ENCODE measurements at places on chromosomes 7 and 10. TPM values are rescaled to one million over a fixed set of nuclear protein-coding genes. Genes with fewer than 3 reads are reported as not detected.

DNA sequence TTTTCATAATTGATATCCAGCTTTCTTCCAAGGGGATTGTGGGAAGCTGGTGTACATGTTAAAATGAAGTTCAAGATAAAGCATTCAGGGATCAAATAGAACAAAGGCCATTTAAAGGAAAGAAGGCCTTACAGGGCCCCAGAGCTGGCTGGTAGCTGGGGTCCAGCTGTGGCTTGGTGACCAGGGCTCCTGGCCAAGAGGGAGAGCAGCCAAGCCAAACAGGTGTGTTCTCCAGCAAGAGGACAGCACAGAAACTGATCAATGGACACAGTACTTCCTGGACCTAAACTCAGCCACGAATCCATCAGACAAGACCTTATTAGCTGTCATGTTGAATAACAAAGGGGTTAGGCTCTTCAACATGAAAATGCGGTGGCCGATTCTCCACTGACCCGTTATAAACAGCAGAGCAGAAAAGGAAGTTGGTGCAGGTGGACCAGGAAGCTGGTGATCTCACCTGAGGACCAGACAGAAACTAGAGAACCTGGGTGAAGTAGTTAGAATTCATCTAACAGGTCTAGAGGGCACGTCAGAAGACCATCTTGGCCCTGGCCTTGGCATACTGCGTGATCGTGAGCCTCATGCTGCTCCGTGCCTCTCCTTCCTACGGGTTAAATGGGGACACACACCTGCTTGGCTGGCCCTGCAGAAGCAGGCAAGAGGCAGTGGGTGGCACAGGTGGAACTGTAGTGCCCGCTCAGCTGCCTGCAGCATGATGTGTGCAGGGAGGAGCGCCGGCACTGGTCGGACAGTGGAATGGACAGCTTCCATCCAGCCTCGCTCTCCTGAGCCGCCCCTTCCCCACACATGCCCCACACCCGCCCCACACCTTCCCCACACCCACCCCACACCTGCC is 53.8 kb downstream of the PARP12 start:
- H3K36me3 ChIP-seq: no peaks in the 10 kb centered on the region
- H3K27me3 ChIP-seq: no peaks in the 10 kb centered on the region
- no peak overlapping the region for H3K27ac ChIP-seq
- no peak overlapping the region for H3K4me3 ChIP-seq
- DNase-seq: no peak

GRCh38 chr7:27188386-27189294 is 3.6 kb upstream of the HOXA11 start:
- peaks cover 55% of the 10 kb centered on the region for H3K4me1 ChIP-seq
- peaks cover 4% of the 10 kb centered on the region for H3K36me3 ChIP-seq
- peak; percentile 48 for DNase-seq
- peaks cover 83% of the 10 kb centered on the region for H3K27me3 ChIP-seq

SYNPO2L gene
- total RNA-seq: not detected

DNA sequence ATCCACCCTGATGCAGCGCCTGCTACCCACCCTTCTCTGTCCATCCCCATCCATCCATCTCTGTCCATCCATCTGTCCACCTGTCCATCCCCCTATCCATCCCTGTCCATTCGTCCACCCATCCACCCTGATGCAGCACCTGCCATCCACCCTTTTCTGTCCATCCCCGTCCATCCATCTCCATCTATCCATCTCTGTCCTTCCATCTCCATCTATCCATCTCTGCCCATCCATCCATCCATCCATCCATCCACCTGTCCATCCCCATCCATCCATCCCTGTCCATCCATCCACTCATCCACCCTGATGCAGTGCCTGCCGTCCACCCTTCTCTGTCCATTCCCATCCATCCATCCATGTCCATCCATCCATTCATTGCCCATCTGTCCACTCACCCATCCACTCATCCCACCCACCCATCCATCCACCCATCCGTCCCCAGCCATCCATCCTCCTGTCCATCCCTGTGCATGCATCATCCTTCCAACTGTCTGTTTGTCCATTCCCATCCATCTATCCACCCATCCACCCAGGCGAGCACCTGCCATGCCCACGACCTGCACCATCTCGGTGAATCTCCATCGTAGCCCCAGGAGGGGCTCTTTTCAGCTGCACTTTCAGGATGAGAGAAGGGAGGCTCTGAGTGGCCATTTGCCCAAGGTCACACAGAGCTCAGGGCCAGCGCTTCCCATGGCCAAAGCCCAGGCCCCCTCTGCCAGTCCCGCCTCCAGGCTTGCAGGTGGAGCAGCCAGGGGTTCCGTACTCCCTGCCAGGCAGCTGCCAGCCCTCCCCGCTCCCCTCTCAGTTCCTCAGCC is 137.4 kb downstream of the LHPP start:
- DNase-seq: no peak
- H3K4me3 ChIP-seq: no peak overlapping the region
- H3K27ac ChIP-seq: no peak overlapping the region
- no peaks in the 10 kb centered on the region for H3K36me3 ChIP-seq
- H3K4me1 ChIP-seq: no peaks in the 10 kb centered on the region
- no peaks in the 10 kb centered on the region for H3K27me3 ChIP-seq

GRCh38 chr7:114095885-114096284 is 177.1 kb upstream of the PPP1R3A start:
- H3K4me1 ChIP-seq: no peaks in the 10 kb centered on the region
- H3K27me3 ChIP-seq: peaks cover 21% of the 10 kb centered on the region
- H3K27ac ChIP-seq: no peak overlapping the region
- no peaks in the 10 kb centered on the region for H3K36me3 ChIP-seq

- H3K4me3 ChIP-seq: no peak overlapping the region
- H3K27ac ChIP-seq: no peak overlapping the region
- peaks cover 43% of the 10 kb centered on the region for H3K27me3 ChIP-seq
- no peak for DNase-seq
Measured at GRCh38 chr7:27103489-27104226, 1.2 kb upstream of the HOXA2 start.

- peaks cover 61% of the 10 kb centered on the region for H3K4me1 ChIP-seq
- no peak for DNase-seq
- peaks cover 41% of the 10 kb centered on the region for H3K36me3 ChIP-seq
- H3K27me3 ChIP-seq: no peaks in the 10 kb centered on the region
- no peak overlapping the region for H3K4me3 ChIP-seq
- no peak overlapping the region for H3K27ac ChIP-seq
Measured at GRCh38 chr7:92788559-92789183, 47.7 kb downstream of the CDK6 start.

DNA sequence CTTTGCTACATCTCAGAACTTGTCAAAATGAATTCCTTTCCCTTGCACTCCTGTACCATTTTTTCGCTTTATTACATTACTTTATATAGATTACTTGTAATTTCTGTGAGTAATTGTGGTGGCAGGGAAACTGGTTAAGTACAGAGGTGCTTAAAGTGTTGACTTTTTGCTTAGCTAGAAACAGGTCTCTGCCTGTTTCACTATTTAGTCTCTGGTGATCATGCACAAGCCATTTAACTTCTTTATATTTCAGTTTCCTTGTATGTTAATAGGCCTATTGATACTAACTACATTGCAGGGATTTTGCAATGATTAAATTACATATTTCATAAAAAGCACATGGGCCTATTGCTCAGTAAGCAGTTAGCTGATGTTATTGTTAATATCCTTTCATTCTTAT is 233.8 kb downstream of the PRKG1 start:
- no peak for DNase-seq
- no peaks in the 10 kb centered on the region for H3K36me3 ChIP-seq
- H3K27ac ChIP-seq: no peak overlapping the region
- no peaks in the 10 kb centered on the region for H3K4me1 ChIP-seq

DNA sequence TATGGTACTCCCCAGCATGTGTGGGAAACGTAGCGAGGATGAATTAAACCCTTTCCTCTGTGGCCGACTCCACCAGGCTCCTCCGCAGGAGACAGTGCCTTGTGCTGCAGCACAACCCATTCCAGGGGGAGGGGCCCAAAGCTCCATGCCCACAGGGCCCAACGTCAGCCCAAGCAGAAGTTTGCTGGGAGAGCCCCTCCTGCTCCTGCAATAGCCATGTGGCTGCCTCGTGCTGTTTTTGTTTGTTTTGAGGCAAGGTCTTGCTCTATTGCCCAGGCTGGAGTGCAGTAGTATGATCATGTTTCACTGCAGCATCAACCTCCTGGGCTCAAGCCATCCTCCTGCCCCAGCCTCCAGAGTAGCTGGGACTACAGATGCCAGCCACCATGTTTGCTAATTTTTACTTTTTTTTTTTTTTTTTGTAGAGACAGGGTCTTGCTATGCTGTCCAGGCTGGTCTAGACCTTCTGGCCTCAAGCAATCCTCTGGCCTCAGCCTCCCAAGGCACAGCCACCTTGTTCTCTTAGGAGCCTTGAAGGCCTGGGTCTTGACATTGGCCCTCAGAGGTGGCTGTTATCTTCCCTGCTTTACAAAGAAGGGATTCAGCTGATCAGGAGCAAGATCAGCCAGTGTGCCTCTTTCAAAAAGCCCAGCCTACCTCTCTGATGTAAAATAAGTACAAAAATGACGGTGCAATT is 102.8 kb downstream of the DYNC2I1 start:
- peaks cover 8% of the 10 kb centered on the region for H3K27me3 ChIP-seq
- H3K4me3 ChIP-seq: no peak overlapping the region
- no peaks in the 10 kb centered on the region for H3K36me3 ChIP-seq

DNA sequence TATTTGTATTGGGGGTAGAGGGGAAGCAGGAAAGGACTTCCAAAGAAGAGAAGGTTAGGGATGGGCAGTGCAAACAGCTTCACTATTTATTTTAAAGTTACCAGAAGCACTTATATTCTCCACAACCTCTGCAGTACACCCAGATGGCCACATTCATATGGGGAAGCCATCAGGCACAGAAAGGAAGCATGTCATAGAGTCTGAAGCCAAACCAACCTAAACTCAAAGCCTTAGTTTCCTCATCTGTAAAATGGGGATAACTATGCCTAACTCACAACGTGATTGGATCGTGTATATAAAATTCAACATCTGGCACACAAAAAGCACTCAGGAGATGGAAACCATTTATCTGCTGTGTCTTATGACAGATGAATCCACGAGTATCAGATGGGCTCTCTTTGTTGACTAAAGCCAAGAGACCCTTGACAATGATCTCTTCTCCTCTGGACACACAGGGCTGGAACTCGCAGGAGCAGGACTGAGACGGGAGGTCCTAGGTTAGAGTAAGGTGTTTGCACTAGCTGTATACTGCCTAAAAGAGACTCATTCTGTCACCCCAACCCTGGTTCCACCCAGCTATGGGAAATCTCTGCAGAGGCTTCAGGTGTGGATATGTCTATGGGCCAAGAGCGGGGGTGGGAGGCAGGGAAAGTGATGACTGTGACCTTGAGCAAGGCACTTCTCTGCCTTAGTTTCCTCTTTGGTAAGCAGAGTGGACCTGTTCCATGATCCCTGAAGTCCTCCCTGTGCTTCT is 1.8 kb downstream of the KIAA1549 start:
- H3K36me3 ChIP-seq: no peaks in the 10 kb centered on the region
- no peak overlapping the region for H3K4me3 ChIP-seq
- peaks cover 35% of the 10 kb centered on the region for H3K27me3 ChIP-seq

DNA sequence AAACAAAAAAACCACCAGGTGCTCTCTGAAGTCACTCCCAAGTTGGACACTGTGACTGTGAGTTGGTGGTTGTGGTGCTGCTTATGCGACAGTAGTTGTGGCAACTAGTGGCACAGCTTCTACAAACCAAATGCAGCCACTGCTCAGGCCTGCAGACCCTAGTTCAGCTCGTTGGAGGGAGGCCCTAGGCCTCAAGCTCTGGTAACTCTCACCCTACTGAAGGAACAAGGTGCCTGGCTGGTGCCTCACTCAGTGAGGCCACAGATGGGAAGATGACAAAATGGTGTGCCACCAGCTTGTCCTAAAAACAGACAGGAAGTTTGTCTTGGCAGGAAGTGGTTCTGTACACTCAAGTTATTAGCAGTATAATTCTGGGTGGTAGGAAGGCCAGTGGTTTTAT is 45.3 kb upstream of the RAPGEF5 start:
- no peaks in the 10 kb centered on the region for H3K27me3 ChIP-seq
- H3K4me1 ChIP-seq: peaks cover 7% of the 10 kb centered on the region
- H3K36me3 ChIP-seq: no peaks in the 10 kb centered on the region

FAM131B gene
- total RNA-seq: 1.9 TPM

- H3K27ac ChIP-seq: no peak overlapping the region
- H3K4me1 ChIP-seq: no peaks in the 10 kb centered on the region
- no peak overlapping the region for H3K4me3 ChIP-seq
- DNase-seq: no peak
- no peaks in the 10 kb centered on the region for H3K27me3 ChIP-seq
Measured at GRCh38 chr7:154652564-154652963, 350.4 kb downstream of the PAXIP1 start.

- no peaks in the 10 kb centered on the region for H3K36me3 ChIP-seq
- H3K4me1 ChIP-seq: no peaks in the 10 kb centered on the region
- H3K4me3 ChIP-seq: no peak overlapping the region
- H3K27ac ChIP-seq: no peak overlapping the region
- peaks cover 2% of the 10 kb centered on the region for H3K27me3 ChIP-seq
Measured at GRCh38 chr10:29050081-29050480, 238.8 kb upstream of the LYZL1 start.

GRCh38 chr7:1252540-1253090 is 19.9 kb downstream of the UNCX start:
- H3K4me1 ChIP-seq: peaks cover 7% of the 10 kb centered on the region
- H3K36me3 ChIP-seq: no peaks in the 10 kb centered on the region
- H3K27ac ChIP-seq: no peak overlapping the region
- peaks cover 50% of the 10 kb centered on the region for H3K27me3 ChIP-seq

- no peak for DNase-seq
- H3K4me3 ChIP-seq: no peak overlapping the region
- H3K36me3 ChIP-seq: no peaks in the 10 kb centered on the region
- no peaks in the 10 kb centered on the region for H3K27me3 ChIP-seq
Measured at GRCh38 chr7:120052884-120053382, 220.0 kb upstream of the KCND2 start.

CBLL1 gene
- total RNA-seq: 38.7 TPM

SEMA3D gene
- total RNA-seq: not detected

GRCh38 chr7:25095516-25096345 is 29.3 kb downstream of the CYCS start:
- DNase-seq: no peak
- no peak overlapping the region for H3K4me3 ChIP-seq
- no peaks in the 10 kb centered on the region for H3K36me3 ChIP-seq
- H3K27me3 ChIP-seq: peaks cover 2% of the 10 kb centered on the region
- H3K4me1 ChIP-seq: peaks cover 14% of the 10 kb centered on the region

MYL7 gene
- total RNA-seq: not detected

DNA sequence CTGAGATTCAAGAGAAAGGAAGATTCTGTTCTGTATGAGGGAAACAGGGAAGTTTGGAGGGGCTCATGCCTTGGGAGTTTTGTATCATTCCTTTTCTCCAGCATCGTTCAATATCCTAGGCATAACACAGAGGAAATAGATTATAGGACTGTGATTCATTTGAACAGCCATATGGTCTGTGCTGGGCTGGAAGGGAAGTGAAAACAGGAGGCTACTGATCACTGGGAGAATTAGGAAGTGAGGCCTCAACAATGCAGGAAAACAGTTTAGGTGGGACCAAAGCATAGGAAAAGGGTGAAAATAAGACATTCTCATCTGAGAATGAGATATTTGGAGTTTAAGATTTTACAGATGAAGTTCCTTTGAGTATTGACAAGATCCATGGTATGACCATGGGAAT is 70.7 kb upstream of the MKX start:
- H3K4me3 ChIP-seq: no peak overlapping the region
- H3K36me3 ChIP-seq: no peaks in the 10 kb centered on the region
- H3K4me1 ChIP-seq: no peaks in the 10 kb centered on the region

CDC123 gene
- total RNA-seq: 134 TPM

All from activated CD4-positive, alpha-beta memory T cell treated with anti-CD3 and anti-CD28 coated beads for 36 hours (primary cell).